ENCODE measurements at places on chromosomes 12 and 14. TPM values are rescaled to one million over a fixed set of nuclear protein-coding genes. Genes with fewer than 3 reads are reported as not detected.

RASSF8 gene
- 59.3 TPM for total RNA-seq

GLS2 gene
- total RNA-seq = not detected

DNA sequence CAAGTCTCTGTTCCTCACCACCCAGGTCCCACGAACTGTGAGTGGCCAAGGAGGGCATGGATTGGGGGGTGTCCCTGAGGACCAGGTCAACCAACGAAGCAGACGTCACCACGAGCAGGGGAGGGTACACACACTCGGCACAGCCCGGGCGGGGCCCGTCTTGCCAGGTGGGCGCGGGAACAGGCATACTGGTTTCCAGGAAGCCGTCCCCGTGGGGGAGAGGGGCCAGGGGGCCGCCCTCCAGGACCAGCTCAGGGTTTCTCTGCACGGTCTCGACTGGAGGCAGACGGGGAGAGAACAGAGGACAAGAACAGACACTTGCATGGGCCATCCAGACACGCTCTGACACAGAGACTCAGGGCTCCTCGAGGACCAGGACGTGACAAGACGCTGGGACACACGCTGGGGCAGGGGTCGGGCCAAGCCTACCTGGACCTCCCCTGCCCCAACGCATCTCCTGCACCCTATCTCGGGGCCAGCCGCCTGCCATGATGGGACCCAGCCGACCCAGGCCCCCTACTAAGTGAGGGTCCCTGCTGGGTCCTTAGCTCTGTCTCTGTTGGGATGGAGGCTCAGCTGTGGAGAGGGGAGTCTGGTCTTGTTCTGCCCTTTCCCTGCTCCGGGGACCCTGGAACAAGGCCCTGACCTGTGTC is 11.3 kb downstream of the ARL6IP4 start:
- no peaks in the 10 kb centered on the region for H3K36me3 ChIP-seq
- H3K4me1 ChIP-seq = no peaks in the 10 kb centered on the region
- no peak overlapping the region for H3K27ac ChIP-seq
- no peak for DNase-seq
- no peak overlapping the region for H3K4me3 ChIP-seq

TRIAP1 gene
- total RNA-seq = 46.0 TPM

TESPA1 gene
- not detected for total RNA-seq

- no peaks in the 10 kb centered on the region for H3K36me3 ChIP-seq
- no peak overlapping the region for H3K4me3 ChIP-seq
- no peak overlapping the region for H3K27ac ChIP-seq
- H3K27me3 ChIP-seq = no peaks in the 10 kb centered on the region
- H3K4me1 ChIP-seq = no peaks in the 10 kb centered on the region
These were observed 11.2 kb upstream of the CD9 start for GRCh38 chr12:6189028-6189427.

DNA sequence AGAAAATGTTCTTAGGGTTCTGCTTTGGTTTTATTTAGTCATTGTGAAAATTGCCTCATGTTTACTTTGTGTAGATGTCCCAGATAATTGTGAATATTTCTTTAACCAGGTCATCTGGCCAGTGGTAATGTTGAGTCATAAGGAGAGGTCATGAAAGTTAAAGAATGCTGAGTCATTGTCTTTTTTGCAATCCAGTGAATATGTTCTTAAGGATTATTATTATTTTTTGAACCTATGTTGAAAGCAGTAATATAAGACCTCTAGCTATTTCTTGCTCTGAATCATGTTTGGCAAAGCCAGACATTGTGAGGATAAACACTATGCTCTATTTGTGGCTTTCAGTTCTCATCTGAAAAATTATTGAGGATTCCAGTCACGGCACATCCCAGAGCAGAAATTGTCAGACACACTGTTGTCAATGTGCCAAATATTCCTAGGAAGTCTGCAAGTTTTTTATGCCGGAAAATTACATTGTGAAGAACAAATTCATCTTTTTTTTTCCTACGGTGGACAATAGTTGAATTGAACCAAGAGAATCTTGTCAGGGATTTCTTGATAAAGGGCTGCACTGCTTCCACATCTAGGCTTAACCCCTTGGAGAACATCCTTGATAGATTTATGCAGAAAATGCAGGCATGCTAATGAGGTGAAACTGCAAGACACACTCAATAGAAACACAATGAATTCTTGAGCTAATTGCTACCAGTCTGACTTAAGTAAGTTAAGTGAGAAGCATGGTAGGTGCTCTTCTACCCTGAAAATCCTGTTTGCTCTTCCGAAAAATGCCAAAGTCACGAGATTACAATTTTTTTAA is 369.6 kb downstream of the ATP23 start:
- H3K4me1 ChIP-seq = peaks cover 49% of the 10 kb centered on the region
- no peak overlapping the region for H3K4me3 ChIP-seq
- peak overlapping the region; percentile 95 for H3K27ac ChIP-seq
- DNase-seq = peak; percentile 96
- H3K27me3 ChIP-seq = no peaks in the 10 kb centered on the region

GALNT6 gene
- 39.2 TPM for total RNA-seq

DNA sequence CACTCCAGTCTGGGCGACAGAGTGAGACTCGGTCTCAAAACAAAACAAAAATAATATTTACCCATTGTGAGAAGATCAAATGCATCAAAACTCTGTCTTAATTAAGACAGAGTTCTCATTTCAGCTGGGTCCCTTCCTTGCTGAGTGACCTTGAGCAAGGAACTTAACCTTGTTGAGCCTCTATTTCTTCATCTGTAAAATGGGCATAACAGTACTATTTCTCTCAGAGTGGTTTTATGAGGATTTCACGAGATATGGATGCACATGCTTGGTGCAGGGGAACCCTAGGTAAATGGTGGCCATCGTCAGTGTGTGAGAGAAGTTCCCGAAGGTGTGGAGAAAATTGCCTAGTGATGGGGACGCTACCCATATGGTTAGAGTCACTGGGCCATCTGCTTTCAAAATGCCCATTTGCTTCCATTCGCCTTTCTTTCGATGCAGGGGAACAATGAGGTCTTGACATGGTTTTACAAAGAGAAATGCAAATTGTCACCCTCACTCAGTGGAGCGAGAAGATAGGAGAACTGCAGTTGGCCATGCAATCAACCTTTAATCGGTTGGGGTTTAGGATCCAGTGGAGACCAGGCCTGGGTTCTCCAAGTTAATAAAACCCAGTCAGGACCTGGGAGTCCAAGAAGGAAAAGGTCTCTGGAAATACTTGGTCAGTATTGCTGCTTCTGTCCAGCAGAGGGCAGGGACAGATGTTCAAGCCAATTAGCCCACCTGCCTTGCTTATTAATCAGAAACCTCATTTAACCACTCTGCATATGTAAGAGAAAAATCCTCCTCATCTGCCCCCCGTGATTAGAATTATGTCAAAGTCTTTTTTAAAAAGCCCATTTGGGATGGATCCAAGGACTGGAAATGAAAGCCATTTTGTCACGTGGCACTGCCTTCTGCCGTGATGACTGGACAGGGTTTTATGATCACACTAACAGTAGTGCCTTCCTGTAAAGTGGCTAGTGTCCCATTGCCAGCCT is 37.2 kb downstream of the CFAP251 start:
- no peak overlapping the region for H3K4me3 ChIP-seq
- H3K27me3 ChIP-seq = no peaks in the 10 kb centered on the region
- peak; percentile 45 for DNase-seq
- H3K36me3 ChIP-seq = no peaks in the 10 kb centered on the region

CMKLR1 gene
- total RNA-seq = not detected

DNA sequence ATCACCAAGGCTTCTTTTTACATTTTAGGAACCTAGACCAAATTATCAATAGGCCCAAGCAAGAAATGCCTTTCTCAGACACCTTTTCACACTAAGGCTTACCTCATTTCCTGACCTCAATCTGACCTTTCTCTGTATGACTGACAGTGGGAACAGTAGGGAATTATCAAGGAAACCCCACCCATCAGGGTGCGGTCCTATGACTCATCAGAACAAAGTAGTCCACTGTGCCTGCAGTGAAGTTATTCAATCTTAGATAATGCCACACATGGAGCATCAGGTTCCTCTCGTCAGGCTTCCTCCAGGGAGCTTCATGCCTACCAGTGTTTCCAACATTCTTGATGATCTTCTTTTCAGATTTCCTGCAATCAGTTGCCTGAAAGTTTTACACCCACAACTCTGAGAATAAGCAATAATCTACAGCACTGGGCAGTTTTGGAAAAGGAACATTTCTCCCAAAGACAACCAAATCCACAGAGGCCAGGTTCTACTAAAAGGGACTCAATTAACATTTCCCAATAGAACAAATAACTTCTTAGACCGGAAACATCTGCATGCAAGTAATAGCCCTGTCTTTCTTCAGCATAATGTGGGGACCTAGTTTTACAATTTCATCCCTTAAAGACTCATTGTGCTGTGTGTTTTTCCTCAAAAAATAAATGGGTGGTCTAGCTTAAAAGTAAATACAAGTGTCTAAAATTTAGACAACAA is 35.9 kb upstream of the TMTC2 start:
- peak; percentile 69 for DNase-seq
- no peak overlapping the region for H3K4me3 ChIP-seq
- no peaks in the 10 kb centered on the region for H3K36me3 ChIP-seq
- H3K4me1 ChIP-seq = peaks cover 13% of the 10 kb centered on the region
- H3K27me3 ChIP-seq = no peaks in the 10 kb centered on the region

- peak; percentile 97 for DNase-seq
- peak within 1 kb of the TSS; percentile 46 for H3K27ac ChIP-seq
- peaks cover 29% of the 10 kb centered on the region for H3K4me1 ChIP-seq
- peak within 1 kb of the TSS; percentile 25 for H3K4me3 ChIP-seq
These were observed at the start of gene NAV3 for GRCh38 chr12:77830583-77831351. TSS of gene NAV3 (plus strand) at chr12:77830894. CDS start at chr12:77831462, 568 bp downstream.

DNA sequence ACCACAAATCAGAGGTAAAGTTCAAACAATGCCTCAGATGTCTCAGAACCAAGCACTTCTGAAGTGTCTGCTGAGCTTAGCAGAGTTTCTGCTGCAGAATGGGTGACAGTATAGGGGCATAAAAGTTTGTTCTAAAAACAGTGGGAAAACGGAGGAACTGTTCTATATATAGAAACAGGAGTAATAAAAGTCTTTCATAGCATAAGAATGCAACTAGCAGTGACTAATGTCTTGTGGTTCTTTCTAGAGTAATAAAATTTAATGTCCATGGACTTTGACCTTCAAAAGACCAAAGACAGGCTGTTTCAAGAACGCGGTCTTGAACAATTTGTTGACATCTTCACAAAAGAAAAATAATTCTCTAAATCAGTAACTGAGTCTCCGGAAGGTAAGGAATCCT is 107.5 kb upstream of the FAR2 start:
- no peak overlapping the region for H3K4me3 ChIP-seq
- H3K27ac ChIP-seq = no peak overlapping the region
- H3K36me3 ChIP-seq = no peaks in the 10 kb centered on the region
- H3K27me3 ChIP-seq = no peaks in the 10 kb centered on the region
